ENCODE measurements at places on chromosomes 6 and 20. TPM values are rescaled to one million over a fixed set of nuclear protein-coding genes. Genes with fewer than 3 reads are reported as not detected.

- DNase-seq: no peak
These were observed 234.7 kb upstream of the ECI2 start for GRCh38 chr6:4370066-4370465.

GRCh38 chr20:53321596-53321995 is 272.0 kb downstream of the ZNF217 start:
- DNase-seq: no peak

GRCh38 chr20:61958773-61959700 is 106.6 kb downstream of the TAF4 start:
- DNase-seq: no peak

GRCh38 chr6:80338201-80338836 is 231.8 kb downstream of the BCKDHB start:
- DNase-seq: peak; percentile 51

Gene SNPH
- 2.7 TPM for total RNA-seq

GRCh38 chr6:44051515-44051914 is 75.7 kb downstream of the MRPL14 start:
- no peak for DNase-seq

DNA sequence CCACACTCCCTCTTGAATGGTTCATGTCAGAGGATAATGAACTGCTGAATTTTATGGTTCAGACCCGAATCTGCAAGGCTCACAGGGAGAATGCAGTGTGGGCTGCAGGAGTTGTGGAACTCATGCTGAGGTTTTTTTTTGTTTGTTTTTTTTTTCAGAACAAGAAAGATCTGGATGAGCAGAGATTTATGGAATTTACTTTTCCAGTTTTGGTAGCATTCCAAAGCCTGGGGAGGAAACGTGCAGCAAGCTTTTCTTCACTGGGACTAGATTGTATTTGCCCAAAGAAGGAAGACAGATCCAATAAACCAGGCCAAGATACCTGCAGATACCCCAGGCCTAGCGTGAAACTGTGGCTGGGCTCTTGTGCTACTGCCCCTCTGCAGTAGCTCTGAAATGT is 223.9 kb upstream of the TAB2 start:
- no peak for DNase-seq

Gene DBNDD2
- 22.0 TPM for total RNA-seq

Gene PBOV1
- total RNA-seq: not detected

DNA sequence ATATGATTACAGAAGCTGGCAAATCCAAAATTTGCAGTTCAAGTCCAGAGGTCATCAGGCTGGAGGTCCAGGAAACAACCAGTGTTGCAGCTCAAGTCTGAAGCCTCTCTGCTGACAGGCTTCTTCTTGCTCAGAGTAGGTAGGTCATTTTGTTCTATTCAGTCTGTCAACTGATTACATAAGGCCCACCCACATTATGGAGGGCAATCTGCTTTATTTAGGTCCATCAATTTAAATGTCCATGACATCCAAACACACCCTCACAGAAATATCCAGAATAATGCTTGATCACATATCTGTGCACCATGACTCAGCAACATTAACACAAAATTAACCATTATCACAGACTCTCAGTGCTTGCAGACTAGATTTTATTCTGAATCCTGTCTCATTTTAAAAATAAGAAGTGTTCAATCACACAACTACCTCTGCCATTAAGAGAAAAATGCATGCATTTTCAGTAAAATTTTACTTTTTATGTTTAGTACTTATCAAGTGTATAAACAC is 759.2 kb upstream of the ADGRB3 start:
- DNase-seq: no peak

GRCh38 chr6:17725083-17725482 is 18.4 kb upstream of the NUP153 start:
- DNase-seq: no peak

DNA sequence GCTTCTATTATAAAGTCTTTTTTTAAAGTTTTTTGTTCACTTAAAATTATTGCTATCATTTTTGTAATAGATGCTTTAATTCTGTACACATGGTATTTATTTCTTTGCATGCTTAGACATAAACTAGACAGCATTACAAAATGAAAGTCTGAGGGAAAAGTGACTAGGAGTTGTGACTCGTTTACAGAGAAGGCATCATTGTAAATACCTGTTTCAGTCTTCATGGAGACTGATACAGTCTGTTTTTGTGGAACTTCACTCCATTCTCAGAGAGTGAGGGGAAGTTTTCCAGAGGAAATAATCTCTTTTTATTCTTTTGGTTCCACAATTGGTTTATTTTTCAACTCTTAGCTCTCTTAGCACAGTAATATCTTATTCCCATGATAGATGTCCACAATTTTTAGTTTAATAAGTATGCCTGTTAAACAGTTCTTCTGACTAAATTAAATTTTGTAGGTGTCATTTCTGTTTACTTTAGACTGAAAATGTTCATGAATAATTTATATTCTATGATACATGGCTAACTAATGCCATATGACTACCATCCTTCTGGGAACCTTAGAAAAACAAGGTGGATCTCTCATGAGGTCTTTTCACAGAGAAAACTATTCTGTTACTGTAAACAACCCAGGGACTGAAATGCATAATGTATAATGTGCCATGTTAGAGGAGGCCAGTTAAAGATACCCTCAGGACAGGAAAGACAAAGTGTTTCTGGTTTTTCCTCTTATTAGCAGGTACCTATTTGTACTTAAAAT is 69.2 kb downstream of the MYO6 start:
- DNase-seq: no peak

GRCh38 chr20:43205699-43206098 is 16.0 kb upstream of the PTPRT start:
- DNase-seq: no peak

Gene POM121L2
- not detected for total RNA-seq

DNA sequence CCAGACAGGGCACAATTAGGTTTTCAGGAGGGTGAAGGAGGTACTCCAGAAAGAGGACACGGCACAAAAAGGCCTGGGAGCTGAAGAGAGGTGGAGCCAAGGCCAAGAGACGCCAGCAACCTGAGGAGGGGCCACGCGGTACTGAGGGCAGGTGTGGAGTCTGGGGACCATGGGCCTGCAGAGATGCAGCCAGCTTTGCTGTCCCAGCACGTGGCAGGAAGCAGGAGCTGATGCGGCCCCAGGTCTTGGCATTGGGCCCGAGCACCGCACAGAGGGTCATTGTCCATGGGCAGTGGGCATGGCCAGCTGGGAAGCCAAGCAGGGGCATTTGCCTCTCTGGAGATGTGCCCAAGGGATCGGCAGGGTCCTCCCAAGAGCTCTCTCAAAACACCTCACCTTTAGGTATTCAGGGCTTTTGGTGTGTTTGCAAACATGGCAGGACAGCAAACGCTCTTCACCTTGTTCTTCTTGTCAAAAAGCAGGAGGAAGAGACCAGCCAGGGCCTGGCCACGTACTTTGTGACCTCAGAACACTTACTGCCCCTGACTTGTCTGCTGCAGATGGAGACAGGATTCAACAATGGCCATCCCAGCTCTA is 1.4 kb upstream of the BPIFB1 start:
- no peak for DNase-seq

DNA sequence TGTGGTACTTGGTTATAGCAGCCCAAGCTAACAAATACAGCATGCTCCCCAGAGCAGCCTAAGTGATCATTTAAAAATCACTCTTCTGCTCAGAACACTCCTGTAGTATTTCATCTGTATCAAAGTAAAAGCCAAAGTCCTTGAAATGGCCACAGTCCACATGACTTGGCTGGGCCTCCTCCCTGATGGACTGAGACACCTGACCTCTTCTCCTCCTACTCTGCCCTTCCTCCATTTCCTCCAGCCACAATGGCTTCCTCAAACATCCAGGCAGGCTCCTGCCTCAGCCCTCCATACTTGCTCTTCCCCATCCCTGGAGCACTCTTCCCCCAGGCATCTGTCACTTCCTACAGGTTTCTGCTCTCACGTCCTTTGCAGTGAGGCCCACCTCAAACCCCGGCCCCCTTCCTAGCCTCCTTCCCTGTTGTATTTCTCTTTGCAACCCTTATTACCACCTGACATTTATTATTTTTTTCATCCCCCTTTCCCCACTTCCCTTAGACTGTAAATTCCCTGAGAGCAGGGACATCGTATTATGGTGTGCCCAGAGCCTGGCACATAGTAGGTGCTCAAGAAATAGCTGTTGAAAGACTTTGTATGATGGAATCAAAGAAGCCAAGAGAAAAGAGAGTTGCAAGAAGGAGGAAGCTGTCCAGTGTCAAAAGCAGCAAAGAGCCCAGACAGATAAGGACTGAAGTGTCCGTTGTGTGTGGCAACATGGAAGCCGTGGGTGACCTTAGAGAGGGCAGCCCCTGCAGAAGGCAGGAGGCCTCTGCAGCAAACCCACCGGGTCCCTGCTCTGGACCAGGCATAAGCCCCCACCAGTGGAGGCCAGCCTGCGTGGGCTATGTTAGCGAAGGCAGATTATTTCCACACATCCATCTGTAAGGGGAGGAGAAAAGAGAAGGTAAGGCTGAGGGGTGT is 87.5 kb downstream of the TRERF1 start:
- DNase-seq: no peak

DNA sequence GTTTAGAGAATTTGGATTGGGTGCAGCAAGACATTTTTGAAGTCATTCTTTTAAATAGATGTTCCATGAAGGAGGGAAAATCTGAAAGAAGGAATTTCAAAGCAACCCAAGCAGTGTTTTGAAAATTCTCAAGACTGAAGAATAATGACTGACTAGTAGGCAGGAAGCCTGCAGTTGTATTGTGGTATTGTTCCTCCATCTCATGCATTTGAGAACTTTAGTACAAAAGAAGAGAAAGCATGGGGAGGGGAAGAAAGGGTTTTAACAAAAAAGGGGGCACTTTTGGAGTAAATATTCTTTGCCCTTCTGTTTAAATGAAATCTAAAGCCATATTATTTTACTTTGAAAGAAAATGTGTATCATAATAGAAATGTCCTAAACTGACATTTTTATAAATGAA is 6.6 kb downstream of the NCOA3 start:
- no peak for DNase-seq

Gene MYCT1
- total RNA-seq: not detected

DNA sequence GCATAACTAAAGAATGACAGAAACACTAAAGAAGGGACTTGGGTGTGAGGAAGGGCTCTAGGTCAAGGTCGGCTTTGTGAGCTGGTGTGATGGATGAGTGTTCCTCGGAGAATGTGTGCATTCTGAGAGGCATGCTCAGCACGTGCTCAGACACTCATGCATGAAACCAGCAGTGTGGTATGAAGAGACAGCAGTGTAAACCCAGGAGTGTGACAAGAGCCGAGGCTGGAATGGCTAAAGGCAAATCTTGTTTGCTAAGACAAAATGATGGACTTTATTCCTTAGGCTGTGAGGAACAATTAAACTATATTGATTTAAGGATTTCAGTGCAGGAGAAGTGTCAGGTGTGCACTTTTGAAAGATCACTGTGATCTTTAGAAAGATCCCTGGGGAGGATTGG is 107.4 kb upstream of the MAP7 start:
- DNase-seq: no peak

DNA sequence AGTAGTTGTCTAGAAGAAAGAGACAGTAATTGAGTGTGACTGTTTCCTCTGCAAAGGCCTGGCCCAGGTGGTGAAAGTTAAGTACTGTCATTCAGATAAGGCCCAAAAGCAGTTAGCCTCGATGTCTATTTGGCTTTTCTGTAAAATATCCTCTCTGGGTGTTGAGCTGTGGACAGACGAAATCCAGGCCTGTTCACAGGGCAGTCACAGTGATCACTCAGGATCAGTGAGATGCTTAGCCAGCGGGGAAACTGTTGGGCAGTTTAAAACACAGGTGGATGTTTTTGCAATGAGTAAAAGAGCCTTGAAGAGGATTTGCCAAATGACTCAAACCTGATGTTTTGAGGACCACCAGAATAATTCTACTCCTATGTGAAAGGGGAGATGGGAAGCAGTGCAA is 22.0 kb upstream of the PRDM1 start:
- no peak for DNase-seq

Gene KIFC1
- total RNA-seq: 46.6 TPM

Gene CSE1L
- 100 TPM for total RNA-seq

GRCh38 chr6:168428052-168428826 is 12.7 kb upstream of the SMOC2 start:
- no peak for DNase-seq

Gene KCNK5
- 2.3 TPM for total RNA-seq

DNA sequence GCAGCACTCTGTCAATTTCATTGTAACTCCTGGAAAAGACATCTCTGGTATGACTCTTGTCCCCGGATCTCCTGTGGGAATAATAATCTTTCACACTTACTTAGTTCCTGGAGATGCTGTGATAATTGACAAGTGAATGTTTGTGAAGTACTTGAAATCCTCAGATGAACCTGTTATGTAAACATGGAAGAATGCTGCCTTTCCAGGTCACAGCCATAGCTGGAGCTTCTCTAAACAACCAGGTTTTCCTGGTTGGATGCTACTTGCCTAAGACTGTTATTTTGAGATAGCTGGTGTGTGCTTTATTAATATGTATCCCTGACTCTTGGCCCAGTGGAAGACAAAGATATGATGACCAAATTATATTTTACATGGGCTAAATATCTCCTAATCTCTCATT is 228.6 kb downstream of the KCNQ5 start:
- DNase-seq: no peak

DNA sequence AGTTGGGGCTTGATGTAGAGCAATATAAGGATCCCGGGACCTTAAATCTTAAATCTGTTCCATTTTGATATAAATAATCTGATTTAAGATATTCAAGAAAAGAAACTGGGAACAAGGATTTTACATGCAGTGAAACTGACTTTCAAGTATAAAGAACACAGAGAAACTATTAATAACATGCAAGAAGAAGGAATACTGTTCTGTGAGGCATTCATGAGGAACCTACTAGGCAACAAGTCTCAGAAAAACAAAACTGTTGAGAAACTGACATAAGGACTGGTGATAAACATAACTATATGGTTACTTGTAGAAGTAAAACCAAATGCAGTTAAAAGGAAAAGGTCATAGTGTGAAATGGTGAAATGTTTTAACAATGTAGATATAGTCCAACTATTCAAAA is 15.8 kb downstream of the HDDC2 start:
- no peak for DNase-seq

DNA sequence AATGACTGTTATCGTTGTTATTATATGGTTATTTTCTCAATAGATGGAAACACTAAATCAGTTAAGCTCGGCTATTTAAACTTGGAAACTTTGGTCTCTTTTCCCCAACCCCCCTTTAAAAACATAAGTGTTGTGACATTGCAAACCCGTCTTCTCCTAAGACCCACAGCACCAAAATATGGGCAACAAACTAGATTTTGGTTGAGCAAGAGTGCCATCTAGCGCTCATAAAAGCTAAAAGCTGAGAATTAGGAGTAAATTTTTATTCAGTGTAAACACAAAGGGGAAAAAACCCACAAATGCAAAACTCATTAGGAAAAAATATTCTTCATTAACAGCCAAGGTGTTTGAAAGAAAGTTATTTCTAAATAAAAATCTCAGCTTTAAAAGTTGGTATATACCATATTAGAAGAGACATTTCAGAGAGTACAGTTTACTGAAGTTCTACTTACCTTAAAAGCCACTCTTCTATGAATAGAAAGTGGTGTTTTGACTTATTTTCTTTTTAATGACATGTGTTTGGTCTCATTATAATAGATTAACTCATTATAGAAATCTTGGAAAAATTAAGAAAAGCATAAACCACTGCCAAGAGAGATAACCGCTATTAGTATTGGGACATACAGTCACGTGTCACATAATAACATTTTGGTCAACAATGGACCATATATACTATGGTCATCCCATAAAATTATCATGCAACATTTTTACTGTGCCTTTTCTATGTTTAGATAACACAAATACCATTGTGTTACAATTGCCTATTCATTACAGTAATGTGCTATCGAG is 21.1 kb downstream of the SESN1 start:
- DNase-seq: no peak

All from progenitor cell of endocrine pancreas (in vitro differentiated cells).